ENCODE measurements at places on chromosomes 12 and 14.

DNA sequence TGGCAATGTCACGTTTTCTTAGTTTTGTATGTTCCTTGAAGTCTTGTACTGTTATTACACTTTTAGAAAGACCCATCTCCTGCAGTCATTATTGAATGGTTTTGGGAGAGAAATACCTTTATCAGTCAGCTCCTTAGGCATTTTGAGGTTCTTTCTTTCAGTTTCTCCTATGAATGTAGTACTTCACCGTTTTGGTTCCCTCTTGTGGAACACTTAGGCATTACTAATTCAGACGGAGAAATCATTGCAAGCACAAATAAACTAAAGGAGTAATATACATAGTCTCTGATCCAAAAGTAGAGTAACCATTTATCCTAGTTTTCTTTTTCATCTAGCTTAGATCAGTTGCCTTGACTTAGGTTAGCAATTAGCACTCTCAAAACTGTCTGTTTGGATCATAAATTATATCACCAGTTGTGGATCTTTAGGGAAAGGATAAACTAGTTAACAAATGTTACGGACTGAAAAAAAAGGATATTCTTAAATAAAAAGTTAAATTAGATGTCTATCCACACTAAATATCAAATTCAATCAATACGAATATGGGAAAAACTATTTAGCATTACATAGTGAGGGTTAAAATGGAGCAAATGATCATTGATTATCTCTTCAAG lies 1538.3 kb upstream of the SEL1L start:
- no peak for DNase-seq

DNA sequence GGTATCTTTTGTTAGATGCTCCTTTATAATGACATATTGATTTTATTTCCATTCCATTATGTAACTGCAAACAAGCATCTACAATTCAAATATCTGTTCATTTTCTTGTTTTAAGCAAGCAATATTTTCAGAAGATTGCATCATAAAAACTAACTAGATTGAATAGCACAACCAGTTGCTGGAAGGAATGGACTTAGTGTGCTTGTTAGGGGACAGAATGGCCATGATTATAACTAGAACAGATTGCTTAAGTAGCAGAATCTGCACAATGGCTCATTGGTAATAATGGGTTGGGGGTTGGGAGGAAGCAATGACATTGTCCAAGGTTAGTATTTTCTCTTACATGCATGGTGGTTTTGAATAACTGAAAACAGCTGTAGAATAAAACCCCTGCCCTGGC lies 939.5 kb downstream of the SLC16A7 start:
- DNase-seq, result no peak

GRCh38 chr12:116202940-116203339 lies 74.6 kb downstream of the MED13L start:
- no peak for DNase-seq

- DNase-seq, result no peak
Measured at GRCh38 chr12:120902846-120903411, 1.2 kb downstream of the SPPL3 start.

GRCh38 chr14:57462551-57462950 lies 31.1 kb downstream of the CCDC198 start:
- no peak for DNase-seq

DNA sequence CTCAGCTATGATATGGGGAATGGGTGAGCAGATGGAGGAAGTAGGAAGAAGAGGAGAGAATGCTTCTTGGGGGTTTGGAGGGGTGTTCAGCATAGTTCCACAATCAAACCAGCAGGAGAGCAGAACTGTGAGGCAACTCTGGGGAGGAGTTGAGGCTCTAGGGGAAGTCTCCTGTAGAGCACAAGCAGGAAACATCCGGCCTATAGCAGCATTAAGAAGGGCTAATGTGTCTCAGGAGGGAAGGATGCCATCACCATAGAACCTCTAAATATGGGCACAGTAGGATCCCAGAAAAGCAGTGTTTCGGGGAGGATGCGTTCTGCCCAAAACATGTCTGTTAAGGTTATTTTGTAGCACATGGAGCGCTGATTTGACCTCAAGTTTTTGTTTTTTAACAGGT lies 8.4 kb upstream of the SALL2 start:
- no peak for DNase-seq

DNA sequence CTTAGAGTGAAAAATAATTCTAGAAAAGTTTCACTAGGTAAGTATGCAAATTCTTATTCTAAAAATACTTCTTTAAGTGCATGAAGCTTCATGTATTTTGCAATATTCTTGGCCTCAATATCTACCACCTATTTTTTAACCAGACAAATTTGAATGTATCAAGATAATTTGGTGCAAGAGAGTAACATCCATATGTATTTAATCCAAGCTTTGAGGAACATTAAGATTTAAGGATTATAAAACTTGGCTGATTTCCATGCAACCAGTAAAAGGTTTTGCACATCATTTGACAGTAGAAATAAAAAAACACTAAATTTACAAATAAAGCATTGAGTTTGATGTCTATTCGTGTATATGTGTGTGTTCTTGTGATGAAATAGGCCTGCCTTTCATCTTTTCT lies 7.7 kb downstream of the LUM start:
- DNase-seq, result no peak

GRCh38 chr12:118068445-118068844 lies 7.5 kb upstream of the WSB2 start:
- DNase-seq, result no peak

DNA sequence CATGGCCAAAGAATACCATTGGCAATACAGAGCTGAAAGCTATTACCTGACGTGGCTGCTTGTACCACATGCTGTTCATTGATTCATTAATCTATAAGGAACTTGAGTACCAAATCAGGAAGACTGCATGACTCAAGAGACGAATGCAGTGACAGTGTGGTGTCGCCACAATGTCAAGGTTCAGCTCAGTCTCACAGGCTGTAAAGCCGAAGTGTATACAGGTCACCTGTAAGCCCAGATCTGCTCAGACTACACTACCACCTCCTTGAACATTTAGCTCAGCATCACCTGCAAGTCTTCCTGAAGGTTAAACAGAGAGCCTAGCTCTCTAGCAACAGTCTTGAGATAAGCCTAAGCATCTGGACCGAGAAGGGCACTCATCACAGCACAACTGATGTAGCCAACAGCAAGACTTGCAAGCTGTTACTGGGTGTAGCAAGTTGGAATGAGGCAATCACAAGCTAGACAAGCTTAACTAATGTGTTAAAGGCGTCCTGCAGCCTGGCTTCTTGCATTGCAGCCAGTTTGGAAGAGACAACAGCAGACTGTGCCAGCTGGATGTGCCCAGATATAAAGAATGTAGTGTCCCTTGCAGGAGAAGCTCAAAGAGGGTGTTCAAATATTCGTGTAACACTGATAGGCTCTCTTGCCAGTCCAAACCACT lies 21.0 kb downstream of the TMTC1 start:
- DNase-seq, result no peak

- no peak for DNase-seq
Measured at GRCh38 chr12:100688451-100688864, 106.1 kb upstream of the ANO4 start.

- no peak for DNase-seq
Measured at GRCh38 chr14:53925201-53925766, 31.3 kb downstream of the BMP4 start.
